ENCODE measurements at places on chromosomes 12 and 14.

GRCh38 chr14:92686900-92687427 lies 61.5 kb downstream of the LGMN start:
- peak; percentile 69 for DNase-seq

GRCh38 chr12:125228519-125229260 lies 163.5 kb downstream of the AACS start:
- no peak for DNase-seq

- no peak for DNase-seq
These were observed 1749.6 kb upstream of the FLRT2 start for GRCh38 chr14:83780321-83780720.

DNA sequence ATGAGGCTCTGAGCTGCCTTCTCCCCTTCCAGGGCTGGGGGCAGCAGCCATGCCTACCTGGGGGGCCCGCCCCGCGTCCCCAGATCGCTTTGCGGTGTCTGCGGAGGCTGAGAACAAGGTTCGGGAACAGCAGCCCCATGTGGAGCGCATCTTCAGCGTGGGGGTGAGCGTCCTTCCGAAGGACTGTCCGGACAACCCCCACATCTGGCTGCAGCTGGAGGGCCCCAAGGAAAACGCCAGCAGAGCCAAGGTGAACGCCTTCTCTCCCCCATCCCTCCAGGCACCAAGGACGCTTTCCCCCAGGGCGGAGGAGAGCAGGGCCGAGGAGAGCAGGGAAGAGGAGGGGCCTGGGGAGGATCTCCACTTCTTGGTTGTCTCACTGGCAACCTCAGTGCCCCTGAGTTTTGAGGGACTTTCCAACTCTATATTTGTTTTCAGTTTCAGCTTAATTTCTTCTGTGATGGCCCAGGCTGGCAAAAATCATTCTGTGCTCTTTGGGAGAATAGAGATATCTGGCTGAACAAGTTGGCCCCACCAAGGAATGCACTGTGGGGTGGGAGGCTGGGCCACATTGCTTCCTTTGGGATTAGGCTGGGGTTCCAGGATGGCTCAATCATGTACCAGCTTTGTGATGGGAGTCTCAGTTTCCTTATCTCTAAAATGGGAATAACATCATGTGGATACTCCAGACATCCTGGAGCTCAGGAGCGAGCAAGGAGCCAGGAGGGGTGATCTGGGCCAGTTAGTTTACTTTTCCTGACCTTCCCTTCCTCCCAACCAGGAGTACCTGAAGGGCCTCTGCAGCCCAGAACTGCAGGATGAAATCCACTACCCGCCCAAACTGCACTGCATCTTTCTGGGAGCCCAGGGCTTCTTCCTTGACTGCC lies 1.2 kb downstream of the KHNYN start:
- peak; percentile 54 for DNase-seq

DNA sequence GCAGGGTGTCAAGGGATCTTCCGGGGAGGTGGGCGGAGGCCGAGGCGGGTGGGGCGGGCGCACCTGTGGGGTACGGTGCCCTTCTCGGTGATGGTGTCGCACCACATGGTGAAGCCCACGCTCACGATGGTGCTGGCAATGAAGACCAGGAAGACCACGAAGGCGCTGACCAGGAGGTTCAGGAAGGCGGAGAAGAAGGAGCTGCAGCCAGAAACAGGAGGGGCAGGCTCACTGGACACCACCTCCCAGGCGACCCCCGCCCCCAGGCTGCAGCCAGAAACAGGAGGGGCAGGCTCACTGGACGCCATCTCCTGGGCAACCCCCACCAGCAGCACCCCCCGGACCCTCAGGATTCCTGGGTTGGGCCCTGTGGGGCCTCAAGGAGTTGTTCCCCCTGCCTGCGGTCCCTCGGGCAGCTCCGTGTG lies 7.6 kb downstream of the TMEM179 start:
- DNase-seq = no peak

GRCh38 chr12:46958599-46959290 lies 120.7 kb upstream of the PCED1B start:
- DNase-seq = no peak

DNA sequence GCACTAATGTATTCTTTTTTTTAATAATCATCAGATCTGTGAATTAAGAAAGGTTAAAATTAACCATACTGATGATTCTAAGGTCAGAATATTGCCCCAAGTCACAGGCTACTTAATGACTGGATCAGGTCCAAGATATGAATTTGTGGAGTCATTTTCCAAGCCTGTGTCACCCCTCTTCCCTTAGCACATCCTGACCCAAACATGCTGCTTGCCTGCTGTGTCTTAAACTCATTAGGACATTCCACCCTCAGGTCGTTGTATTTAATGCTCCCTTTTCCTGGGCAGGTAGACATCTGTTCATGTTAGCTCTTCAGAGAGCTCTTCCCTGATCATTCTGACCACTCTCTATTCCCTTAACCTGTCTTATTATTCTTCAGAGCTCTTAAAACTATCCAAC lies 463.5 kb upstream of the PDE3A start:
- DNase-seq = no peak

DNA sequence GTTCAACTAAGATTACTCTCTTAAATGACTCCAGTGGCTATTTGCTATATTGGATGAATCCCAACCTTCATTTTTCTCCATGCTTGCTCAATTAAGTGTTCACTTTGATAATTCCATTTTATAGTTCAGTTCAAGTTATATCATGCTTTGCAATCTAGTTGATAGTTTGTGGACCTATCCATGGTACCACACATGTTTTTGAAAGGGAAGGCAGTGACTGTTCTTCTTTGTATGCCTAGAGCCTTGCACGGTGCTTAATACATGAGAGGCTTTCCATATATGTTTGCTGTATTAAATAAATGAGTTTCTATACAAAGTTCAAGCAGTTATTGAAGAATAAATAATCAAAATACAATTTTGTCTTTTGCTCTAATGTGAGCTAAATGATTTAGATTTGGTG lies 391.3 kb downstream of the NELL2 start:
- no peak for DNase-seq

DNA sequence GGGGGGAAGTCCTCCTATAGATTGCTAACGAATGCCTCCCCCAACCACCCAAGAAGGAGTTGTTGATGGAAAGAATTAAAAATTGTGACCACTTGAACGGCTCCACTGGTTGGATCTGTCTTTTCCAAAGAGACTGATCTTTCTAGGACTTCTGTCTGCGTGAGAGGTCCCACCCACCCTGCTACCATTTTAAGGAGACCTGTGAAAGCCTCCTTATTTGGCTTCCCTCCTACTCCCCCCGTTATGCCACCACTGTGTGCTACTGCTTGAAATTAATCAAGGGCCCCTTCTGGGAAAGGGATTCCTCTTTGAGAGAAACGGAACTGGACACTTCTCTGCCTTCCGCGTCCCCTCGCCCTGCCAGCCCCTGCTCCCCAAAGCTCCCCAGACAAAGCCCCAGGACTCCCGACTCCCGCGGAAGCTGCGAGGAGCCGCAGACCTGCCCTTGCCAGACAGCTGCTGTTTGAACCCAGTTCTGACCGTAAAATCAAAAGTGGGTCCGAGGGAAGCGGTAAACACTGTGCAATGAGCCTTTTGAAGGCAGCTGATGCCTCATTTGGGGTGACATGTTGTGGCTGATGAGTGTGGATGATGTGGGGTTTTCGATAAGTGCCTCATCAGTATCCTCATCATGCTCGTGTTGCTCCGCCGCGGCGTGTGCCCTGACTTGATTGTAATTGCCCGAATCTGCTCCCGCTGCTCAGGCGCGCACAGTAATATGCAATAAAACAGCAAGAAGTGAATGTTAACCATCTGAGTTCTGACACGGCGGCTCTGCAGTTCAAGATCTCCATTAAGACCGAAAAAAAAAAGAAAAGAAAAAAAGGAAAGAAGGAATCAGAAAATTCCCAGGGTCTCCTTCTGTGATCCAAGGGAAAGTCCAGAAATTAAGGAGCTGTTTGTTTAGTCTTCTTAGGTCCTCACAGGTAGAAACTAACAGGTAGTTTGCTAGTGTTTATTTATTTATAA lies 48.2 kb downstream of the MBIP start:
- DNase-seq = peak; percentile 3

DNA sequence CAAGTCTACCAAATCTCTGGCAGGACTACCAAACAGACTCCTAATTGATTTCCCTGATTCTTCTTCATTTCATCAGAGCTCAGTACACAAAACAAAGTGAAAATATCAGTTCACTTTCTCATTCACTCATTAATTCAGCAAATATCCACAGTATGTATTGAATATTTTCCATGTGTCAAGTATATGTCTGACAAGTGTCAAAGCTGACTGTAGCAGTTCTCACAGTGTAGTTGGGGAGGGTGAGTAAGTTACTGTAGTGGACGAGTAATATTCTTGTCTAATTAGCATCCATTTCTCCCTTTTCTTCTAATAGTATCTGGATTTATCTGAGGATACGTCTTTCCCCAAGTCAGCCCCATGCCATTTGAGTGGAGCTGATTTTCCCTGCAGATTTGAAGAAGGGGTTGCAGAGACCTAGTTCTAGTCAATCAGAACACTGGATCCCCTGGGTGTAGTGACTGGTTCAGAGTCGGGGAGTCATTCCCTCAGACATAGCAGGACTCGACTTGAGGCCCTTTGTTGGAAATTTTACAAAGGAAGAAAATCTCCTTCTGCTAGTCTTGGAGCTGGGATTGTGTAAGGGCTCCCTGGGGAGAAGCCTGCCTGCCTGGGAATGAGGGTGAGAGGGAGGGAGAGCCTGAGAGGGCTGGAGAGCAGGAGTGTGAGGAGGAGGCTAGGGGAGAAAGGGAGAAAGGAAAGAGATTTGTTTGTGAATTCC lies 51.4 kb downstream of the GRIP1 start:
- peak; percentile 36 for DNase-seq
